ENCODE measurements at places on chromosomes 16 and 17. TPM values are rescaled to one million over a fixed set of nuclear protein-coding genes. Genes with fewer than 3 reads are reported as not detected.

AANAT gene
- not detected for total RNA-seq

- no peak for DNase-seq
Measured at GRCh38 chr16:23504076-23504452, 6.2 kb downstream of the GGA2 start.

DNA sequence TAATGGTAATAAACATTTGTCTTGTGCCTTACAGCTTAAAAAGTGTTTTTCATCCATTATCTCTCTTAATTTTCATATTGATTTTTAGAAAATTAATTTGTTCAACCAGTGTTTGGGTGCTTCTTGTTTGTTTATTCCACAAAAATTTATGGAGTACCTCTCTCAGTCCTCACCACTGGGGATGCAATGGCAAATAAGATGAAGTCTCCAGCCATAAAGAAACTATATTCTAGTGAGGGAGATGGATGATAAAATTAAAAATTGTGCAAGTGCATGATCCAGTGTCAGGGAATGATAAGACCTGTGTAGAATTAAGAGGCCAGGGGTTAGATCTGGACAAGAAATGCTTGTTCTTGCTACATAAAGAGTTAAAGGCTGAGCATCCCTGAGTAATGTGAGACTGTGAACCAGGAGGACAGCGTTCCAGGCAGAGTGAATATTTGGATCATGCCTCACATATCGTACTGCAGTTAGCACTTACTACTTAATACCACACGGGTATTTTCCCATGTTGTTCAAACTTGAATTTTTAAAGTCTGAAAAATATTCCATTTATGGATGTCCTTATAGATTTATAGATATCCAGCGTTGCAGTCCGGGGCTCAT, 535.7 kb upstream of the HSBP1 start:
- no peak for DNase-seq

- no peak for DNase-seq
Measured at GRCh38 chr16:17204644-17205043, 266.1 kb downstream of the XYLT1 start.

GRCh38 chr16:80198311-80199299, 342.2 kb upstream of the DYNLRB2 start:
- DNase-seq = no peak

Data from SK-MEL-5 (cell line).